Omental fat pad (tissue), 4 donors: ENCODE measurements at places on chromosomes 4 and X. TPM values are rescaled to one million over a fixed set of nuclear protein-coding genes. Genes with fewer than 3 reads are reported as not detected.

Gene PASD1
- not detected for total RNA-seq

Gene F8A2
- total RNA-seq, result not detected

Gene ARMCX2
- 19.2 TPM for total RNA-seq

Gene LRIT3
- total RNA-seq, result 0.37 TPM

DNA sequence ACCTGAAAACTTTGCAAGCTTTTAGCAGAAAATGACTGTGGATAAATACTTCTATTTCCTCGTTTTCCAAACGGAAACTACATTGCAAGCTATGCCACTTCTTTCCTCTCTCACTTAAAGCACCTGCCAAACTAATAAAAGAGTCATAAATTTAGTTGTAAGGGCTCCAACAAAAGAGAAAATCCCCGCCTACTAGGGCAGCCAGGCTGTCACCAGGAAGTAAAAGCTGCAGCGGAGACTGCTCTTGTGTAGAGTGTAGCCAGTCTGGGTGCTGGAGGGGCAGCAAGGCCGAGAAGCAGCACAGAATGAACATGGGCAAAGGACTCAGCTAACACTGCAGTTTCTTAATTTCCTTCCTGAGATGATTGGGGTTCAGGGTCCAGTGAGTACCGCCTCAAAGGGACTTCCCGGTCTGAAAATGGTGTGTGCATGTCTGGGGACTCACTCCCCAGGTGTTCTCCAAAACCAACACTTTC lies 89.3 kb upstream of the MAML3 start:
- DNase-seq, result no peak

- no peak for DNase-seq
Observed at GRCh38 chr4:102787096-102787881, 26.5 kb upstream of the MANBA start.

DNA sequence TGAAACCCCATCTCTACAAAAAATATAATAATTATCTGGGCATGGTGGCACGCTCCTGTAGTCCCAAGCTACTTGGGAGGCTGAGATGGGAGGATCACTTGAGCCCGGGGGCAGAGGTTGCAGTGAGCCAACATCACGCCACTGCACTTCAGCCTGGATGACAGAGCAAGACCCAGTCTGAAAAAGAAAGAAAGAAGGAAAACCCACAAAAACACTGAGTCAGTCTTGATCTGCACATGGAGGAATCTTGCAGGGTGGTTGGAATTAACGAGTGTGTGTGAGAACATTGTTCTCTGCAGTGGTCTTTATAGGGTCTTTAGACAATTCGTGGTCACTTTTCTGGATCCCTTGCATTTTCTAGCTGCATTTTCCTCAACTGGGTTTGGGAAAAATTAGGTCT lies 23.2 kb downstream of the ADD1 start:
- no peak for DNase-seq

GRCh38 chrX:115525486-115525885 lies 35.5 kb upstream of the PLS3 start:
- DNase-seq, result no peak
